ENCODE measurements at places on chromosomes 7 and 10.
A peak's percentile ranks its signal among the peaks of the same experiment; 100 is the strongest.

- DNase-seq = no peak
These were observed 117.3 kb downstream of the THSD7A start for GRCh38 chr7:11714676-11715075.

DNA sequence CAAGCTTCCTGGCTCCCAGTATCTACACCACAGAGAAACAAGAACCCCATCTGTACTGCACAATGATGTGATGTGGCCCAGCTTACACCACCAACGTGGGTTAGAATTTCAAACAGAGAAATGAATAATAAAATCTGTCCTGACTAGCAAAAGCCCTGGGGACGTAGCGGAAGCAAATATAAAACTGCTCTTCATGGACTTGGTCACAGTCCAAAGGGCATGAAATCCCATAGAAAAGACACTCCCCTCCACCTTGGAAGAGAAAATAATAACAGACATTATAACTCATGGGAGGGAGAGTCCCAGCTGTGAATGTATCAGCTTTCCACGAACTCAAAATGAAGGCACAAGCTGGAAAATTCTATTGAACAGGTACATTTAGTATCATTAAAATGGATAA is 205.3 kb upstream of the GALNT17 start:
- no peak for DNase-seq

- no peak for DNase-seq
These were observed 105.1 kb downstream of the PTPRN2 start for GRCh38 chr7:158482480-158482879.

GRCh38 chr7:34675749-34676374 is 17.8 kb downstream of the NPSR1 start:
- peak; percentile 7 for DNase-seq

DNA sequence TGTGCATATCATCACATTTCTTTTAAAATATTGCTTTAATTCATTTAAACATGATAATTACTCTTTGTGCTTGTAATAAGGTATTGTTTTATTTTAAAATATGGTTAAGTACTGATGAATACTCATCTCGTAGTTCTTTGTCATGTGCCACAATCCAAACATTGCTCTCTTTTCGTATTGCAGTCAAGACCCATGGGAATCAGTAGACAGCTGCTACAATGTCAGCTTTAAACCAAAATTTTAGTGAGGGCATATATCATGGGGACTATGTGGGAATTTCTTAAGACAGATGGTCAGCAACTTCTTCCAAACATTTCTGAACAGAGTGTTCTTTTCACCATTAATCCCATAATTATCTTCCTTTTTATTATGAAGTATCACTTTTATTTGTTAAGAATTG is 77.2 kb upstream of the FZD1 start:
- DNase-seq = no peak

DNA sequence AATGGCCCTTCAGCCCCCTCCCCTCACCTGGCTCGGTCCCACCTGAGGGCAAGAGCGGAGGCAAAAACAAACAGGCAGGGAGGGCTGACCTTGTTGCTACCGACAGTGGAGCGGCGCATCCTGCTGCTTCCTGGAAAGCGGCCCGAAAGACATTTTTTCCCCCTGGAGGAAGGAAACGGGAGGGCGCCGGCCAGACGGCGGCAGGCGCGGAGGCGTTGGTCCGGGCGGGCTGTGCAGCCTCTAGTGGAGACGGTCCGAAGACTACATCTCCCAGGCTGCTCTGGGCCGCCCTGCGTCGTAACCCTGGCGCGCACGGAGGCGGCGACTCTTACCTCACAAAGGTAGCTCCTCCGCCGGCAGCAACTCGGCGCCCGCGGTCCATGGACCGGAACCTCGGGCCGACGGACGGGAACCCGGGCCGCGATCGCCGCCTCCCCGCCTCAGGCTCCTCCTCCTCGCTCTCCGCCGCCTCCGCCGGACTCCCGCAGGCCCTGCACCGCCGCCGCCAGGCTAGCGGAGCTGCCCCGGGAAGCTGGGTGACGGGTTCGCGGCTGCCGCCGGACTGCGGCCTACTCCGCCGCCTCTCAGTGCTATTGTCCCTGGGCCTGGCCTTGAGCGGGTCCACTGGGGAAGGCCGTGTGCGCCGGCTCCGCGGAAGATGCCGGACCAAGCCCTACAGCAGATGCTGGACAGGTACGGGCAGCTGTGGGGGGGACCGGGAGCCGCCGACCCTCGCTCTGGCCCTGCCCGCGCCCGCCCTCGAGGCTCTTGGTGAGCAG is at the start of the genes CPEB3 and MARCHF5:
CPEB3 (minus strand) TSS at position 242 of the 779 bp plus-strand sequence. CDS start 50,728 bp downstream, outside the sequence.
MARCHF5 (plus strand) TSS at position 331 of the 779 bp plus-strand sequence; CDS start at position 659, 328 bp downstream.
- peak; percentile 96 for DNase-seq

- no peak for DNase-seq
These were observed 20.6 kb upstream of the CDCA7L start for GRCh38 chr7:21966271-21966670.

DNA sequence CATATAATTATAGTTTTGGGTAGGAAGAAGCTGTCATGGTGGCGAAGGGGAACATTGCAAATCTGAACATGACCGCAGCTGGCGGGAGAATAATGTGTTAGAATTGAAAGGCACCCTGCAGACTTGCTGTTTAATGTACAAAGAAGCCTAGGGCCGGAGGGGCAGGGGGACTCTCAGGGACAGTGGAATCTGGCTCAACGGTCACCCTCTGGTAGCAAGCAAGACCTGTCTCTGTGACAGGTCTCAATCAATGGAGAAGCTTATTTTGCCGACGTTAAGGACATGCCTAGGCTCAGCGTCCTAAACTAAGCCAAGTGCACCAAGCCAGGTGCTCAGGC is 177.3 kb downstream of the NSUN6 start:
- no peak for DNase-seq

GRCh38 chr7:135716677-135717238 is 11.2 kb downstream of the SLC13A4 start:
- peak; percentile 76 for DNase-seq

DNA sequence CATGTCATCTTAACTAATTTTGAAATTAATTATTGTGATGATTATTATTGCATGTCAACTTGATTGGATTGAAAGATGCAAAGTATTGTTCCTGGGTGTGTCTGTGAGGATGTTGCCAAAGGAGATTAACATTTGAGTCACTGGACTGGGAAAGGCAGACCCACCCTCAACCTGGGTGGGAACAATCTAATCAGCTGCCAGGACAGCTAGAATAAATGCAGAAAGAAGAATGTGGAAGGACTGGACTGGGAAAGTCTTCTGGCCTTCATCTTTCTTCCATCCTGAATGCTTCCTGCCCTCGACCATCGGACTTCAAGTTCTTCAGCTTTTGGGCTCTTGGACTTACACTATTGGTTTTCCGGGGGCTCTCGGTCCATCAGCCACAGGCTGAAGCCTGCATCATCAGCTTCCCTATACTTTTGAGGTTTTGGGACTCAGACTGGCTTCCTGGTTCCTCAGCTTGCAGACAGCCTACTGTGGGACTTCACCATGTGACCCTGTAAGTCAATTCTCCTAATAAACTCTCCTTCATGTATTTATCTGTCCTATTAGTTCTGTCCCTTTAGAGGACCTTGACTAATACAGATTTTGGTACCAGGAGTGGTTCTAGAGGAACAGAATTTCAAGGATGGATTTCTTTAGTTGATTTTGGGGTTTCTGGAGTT is 959.8 kb downstream of the ANKRD7 start:
- no peak for DNase-seq

- DNase-seq = no peak
These were observed 19.7 kb downstream of the SKIDA1 start for GRCh38 chr10:21505711-21506278.

DNA sequence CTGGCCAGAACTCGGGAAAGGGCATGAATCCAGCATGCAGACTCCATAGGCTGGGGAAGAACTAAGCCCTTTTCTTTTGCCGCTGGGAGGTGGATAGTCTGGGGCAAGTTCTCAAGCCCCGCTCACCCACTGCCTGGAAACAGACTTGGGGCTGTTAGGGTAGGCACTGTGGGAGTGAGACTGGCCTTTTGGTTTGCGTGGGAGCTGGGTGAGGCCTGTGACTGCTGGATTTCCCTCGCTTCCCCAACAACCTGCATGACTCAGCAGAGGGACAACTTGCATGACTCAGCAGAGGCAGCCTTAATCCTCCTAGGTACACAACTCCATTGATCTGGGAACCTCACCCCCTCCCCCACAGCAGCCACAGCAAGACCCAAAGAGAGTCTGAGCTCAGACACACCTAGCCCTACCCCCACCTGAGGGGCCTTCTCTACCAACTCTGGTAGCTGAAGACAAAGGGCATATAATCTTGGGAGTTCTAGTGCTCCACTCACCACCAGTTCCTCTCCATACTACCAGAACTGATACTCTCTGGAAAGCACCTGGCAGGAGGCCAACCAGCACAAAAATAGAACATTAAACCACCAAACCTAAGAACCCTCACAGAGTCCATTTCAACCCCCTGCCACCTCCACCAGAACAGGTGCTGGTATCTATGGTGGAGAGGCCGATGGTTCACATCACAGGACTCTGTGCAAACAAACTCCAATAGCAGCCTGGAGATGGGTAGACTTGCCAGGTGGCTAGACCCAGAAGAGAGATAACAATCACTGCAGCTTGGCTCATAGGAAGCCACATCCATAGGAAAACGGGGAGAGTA is 81.4 kb upstream of the LAMB4 start:
- no peak for DNase-seq

GRCh38 chr7:81407094-81407493 is 362.8 kb downstream of the HGF start:
- DNase-seq = peak; percentile 25

DNA sequence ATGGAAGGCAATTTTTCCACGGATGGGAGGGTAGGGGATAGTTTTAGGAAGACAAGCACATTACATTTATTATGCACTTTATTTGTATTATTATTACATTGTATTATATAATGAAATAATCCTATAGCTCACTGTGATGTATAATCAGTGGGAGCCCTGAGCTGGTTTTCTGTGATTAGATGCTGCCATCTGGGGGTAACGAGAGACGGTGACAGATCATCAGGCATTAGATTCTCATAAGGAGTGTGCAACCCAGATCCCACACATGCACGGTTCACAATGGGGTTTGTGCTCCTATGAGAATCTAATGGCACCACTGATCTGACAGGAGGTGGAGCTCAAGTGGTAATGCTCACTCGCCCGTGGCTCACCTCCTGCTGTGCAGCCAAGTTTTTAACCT is 103.9 kb upstream of the STK17A start:
- DNase-seq = no peak

GRCh38 chr10:2885288-2886278 is 181.8 kb upstream of the PFKP start:
- no peak for DNase-seq

Data from AG10803 (cell line).